Muscle of leg (tissue), 16 donors: ENCODE measurements at places on chromosomes 11 and 22. TPM values are rescaled to one million over a fixed set of nuclear protein-coding genes. Genes with fewer than 3 reads are reported as not detected.

MUC5AC gene
- not detected for total RNA-seq

RGL4 gene
- total RNA-seq = 0.13 TPM

NNMT gene
- 61.5 TPM for total RNA-seq

GLYATL2 gene
- total RNA-seq = 0.89 TPM

NLRP6 gene
- 0.04 TPM for total RNA-seq
